Adrenal gland (tissue), 19 donors: ENCODE measurements at places on chromosomes 12 and 14. TPM values are rescaled to one million over a fixed set of nuclear protein-coding genes. Genes with fewer than 3 reads are reported as not detected.

DNA sequence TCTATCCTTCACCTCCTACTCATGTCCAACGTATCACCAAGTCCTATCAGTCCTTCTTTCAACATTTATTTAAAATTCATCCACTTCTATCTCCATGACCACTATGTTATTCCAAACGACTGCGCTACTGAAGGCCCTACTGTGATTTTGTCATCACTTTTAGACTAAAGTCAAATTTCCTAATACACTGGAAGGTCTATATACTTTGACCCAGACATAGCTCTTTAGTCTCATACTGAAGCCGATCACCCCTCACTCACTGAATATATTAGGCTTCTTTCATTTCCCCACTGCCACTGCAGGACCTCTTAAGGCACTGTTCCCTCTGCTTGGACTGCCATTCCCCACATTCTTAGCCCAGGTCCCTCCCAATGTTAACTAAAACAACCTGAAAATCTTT is 25.6 kb downstream of the SLC38A4 start:
- no peak overlapping the region for H3K27ac ChIP-seq
- DNase-seq = no peak
- no peaks in the 10 kb centered on the region for H3K36me3 ChIP-seq
- H3K27me3 ChIP-seq = no peaks in the 10 kb centered on the region
- H3K4me3 ChIP-seq = no peak overlapping the region

- no peak overlapping the region for H3K27ac ChIP-seq
- H3K36me3 ChIP-seq = no peaks in the 10 kb centered on the region
- H3K27me3 ChIP-seq = no peaks in the 10 kb centered on the region
- no peaks in the 10 kb centered on the region for H3K4me1 ChIP-seq
- no peak for DNase-seq
- H3K4me3 ChIP-seq = no peak overlapping the region
These were observed 12.2 kb downstream of the PYM1 start for GRCh38 chr12:55915482-55915859.

The SDR9C7 gene
- total RNA-seq = not detected

The CRACR2A gene
- total RNA-seq = 2.3 TPM

The MEG3 gene
- 610 TPM for total RNA-seq

- H3K4me1 ChIP-seq = no peaks in the 10 kb centered on the region
- no peaks in the 10 kb centered on the region for H3K36me3 ChIP-seq
- H3K27ac ChIP-seq = no peak overlapping the region
- peaks cover 6% of the 10 kb centered on the region for H3K27me3 ChIP-seq
- no peak for DNase-seq
These were observed 25.4 kb upstream of the PWP1 start for GRCh38 chr12:107660235-107660634.

DNA sequence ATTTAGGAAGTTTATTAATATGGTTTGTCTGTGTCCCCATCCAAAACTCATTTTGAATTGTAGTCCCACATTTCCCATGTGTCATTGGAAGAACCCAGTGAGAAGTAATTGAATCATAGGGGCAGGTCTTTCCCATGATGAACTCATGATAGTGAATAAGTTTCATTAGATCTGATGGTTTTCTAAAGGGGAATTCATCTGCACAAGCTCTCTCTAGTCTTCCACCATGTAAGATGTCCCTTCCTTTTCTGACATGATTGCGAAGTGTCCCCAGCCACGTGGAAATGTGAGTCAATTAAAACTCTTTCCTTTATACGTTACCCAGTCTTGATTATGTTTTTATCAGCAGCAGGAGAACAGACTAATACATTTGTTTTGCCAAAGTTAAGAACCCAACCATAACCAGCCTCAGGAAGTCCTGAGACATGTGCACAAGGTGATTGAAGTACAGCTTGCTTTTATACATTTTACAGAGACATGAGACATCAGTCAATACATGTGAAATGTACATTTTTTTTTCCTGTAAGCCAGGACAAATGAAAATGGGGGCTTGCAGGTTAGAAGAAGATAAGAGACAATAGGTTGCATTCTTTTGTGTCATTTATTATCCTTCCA is 1136.7 kb downstream of the TMEM121 start:
- no peaks in the 10 kb centered on the region for H3K36me3 ChIP-seq
- no peak overlapping the region for H3K27ac ChIP-seq
- H3K4me3 ChIP-seq = no peak overlapping the region
- no peaks in the 10 kb centered on the region for H3K27me3 ChIP-seq
- H3K4me1 ChIP-seq = no peaks in the 10 kb centered on the region

DNA sequence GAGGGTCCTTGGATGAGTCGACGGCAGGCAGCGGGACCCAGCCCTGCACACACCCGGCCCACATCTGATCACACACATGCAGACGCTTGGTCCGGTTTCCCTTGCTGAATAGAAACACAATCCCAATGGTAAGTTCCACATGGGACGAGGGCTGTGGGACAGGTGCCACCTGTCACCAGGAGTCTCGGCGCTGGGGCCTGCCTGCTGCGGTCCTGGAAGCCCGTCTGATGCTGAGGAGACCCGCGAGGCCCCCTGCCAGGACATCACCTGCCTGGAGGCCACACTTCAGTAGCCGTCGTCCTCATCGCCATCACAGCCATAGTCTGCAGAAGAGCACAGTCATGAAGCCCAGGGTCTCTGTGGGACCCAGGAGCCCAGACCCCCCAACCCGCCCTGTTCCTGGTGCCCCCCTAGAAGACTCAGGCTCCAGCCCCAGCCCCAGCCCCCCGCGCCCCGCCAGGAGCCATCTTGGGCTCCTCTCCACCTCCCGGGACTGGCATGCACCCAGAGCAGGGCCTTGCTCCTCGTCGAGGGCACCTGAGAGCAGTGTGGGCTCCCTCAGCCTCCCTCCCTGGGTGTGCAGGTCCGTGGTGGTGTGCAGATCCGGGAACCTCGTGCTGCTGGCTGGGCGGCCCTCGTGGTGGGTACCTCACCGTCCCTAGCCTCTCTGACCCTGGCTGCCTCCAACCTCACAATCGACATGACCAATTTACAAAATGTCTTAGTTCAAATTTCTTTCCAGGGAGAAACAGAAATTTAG is 29.3 kb upstream of the NUDT14 start:
- H3K4me1 ChIP-seq = peaks cover 9% of the 10 kb centered on the region
- no peak for DNase-seq
- H3K36me3 ChIP-seq = no peaks in the 10 kb centered on the region
- no peaks in the 10 kb centered on the region for H3K27me3 ChIP-seq
- no peak overlapping the region for H3K27ac ChIP-seq
- H3K4me3 ChIP-seq = no peak overlapping the region

The ESRRB gene
- not detected for total RNA-seq

The RTL1 gene
- 5.9 TPM for total RNA-seq

DNA sequence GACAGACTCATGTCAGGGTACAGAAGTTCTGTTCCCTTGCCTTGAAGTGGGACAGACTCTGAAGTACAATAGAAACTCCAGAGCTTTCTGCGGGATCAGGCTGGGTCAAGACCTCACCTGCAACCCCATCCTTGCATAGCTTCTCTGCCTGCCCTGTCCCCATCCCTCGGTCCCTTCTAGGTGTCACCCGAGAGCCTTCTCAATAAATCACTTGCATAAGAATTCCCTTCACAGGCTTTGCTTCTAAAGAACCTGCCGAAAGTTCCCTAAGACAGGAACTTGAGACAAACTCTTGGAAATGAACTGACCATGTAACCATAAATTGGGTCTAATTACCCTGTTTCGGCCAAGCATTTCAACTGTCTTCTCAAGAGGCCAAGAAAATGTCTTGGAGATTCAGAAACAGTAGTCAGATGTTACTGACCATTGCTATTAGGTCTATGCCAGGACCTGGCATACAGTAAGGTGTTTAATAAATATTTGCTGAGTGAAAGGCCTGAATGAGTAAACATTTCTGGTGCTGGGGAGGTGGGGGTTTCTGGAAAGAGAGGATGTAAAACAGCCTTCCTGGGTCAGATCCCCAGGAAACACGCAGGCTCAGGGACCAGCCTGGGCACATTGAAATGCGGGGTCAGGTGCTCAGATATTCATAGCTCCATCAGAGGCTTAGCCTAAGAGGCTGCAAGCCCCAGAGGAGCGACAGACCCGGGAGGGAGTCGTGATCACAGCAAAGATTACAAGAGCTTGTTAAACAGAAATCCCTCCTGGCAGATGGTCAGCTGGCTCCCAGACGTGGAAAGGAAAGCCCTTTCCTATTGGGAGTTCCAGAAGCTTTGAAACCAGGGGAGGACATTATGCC is 226.2 kb upstream of the LHX5 start:
- DNase-seq = no peak
- H3K27me3 ChIP-seq = peaks cover 9% of the 10 kb centered on the region
- H3K4me3 ChIP-seq = no peak overlapping the region
- H3K36me3 ChIP-seq = no peaks in the 10 kb centered on the region
- H3K4me1 ChIP-seq = no peaks in the 10 kb centered on the region

The GPRC5D gene
- total RNA-seq = not detected

GRCh38 chr12:2823483-2823882 is 11.0 kb downstream of the ITFG2 start:
- no peak overlapping the region for H3K27ac ChIP-seq
- H3K27me3 ChIP-seq = no peaks in the 10 kb centered on the region
- no peak overlapping the region for H3K4me3 ChIP-seq
- H3K4me1 ChIP-seq = no peaks in the 10 kb centered on the region
- no peak for DNase-seq
- H3K36me3 ChIP-seq = peaks cover 100% of the 10 kb centered on the region

GRCh38 chr12:2291182-2291832 is 238.5 kb downstream of the CACNA1C start:
- no peak overlapping the region for H3K27ac ChIP-seq
- DNase-seq = peak; percentile 58
- H3K4me3 ChIP-seq = no peak overlapping the region
- no peaks in the 10 kb centered on the region for H3K27me3 ChIP-seq
- H3K36me3 ChIP-seq = no peaks in the 10 kb centered on the region

- H3K4me3 ChIP-seq = no peak overlapping the region
- H3K36me3 ChIP-seq = no peaks in the 10 kb centered on the region
- no peaks in the 10 kb centered on the region for H3K27me3 ChIP-seq
- H3K27ac ChIP-seq = no peak overlapping the region
- H3K4me1 ChIP-seq = no peaks in the 10 kb centered on the region
These were observed 46.6 kb downstream of the PDZRN4 start for GRCh38 chr12:41234692-41235091.

DNA sequence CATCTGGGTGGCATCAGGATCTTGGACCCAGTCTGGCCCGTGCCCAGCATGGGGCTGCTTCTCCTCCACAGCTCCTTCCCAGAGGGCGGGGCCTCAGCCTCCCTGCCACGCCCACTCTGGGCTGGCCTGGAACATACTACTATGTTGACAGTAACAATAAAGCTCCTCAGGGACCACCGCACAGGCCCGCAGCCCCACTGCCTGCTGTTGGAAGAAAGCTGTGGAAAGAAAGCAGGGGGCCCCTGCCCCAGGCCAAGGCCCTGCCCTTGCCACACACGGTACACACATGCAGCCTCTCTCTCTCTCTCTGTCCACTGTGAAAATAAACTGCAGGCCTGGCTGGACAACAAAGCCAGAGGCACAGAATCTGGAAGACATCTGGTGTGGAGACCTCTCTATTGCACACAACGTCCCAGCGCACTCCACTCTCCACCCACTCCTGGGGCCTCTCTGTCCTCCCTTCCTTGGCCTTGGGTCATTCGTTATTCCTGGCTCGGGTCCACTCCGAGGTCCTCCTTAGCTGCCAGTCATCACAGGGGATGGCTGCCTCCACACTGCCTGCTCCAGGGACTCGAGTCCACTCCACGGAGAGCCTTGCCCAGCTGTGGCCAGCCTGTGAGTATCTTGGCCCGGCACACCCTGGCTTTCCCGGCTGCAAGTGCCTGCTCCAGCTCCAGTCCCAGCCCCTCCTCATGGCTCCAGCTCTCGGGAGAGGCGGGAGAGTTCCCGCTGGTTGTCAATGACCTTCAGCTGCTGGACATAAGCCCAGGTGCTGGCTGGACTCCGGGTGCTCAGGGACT is 11.8 kb upstream of the ENDOU start:
- H3K4me1 ChIP-seq = peaks cover 52% of the 10 kb centered on the region
- peak; percentile 97 for DNase-seq
- H3K4me3 ChIP-seq = no peak overlapping the region
- H3K27ac ChIP-seq = peak overlapping the region; percentile 23
- no peaks in the 10 kb centered on the region for H3K36me3 ChIP-seq
- H3K27me3 ChIP-seq = no peaks in the 10 kb centered on the region

DNA sequence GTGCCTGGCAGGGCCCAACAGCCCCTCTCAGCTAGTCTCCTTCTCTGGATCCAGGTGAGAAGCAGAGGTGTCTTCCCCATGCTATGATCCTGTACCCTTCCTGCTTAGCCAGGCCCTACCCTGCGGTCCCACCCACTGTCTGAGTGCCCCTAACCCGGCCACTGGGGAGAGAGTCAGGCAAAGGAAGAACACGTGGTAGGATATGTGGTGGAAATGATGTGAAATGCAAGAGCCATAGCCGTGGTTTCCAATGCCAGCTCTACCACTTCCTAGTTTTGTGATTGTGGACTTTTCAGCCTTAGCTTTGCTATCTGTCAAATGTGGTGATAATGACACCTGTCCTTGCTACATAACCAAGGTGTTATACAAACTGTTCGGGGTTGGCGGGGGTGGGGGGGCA is 15.8 kb downstream of the KRT2 start:
- no peaks in the 10 kb centered on the region for H3K4me1 ChIP-seq
- no peak overlapping the region for H3K27ac ChIP-seq
- DNase-seq = no peak
- H3K36me3 ChIP-seq = no peaks in the 10 kb centered on the region
- H3K27me3 ChIP-seq = peaks cover 9% of the 10 kb centered on the region

DNA sequence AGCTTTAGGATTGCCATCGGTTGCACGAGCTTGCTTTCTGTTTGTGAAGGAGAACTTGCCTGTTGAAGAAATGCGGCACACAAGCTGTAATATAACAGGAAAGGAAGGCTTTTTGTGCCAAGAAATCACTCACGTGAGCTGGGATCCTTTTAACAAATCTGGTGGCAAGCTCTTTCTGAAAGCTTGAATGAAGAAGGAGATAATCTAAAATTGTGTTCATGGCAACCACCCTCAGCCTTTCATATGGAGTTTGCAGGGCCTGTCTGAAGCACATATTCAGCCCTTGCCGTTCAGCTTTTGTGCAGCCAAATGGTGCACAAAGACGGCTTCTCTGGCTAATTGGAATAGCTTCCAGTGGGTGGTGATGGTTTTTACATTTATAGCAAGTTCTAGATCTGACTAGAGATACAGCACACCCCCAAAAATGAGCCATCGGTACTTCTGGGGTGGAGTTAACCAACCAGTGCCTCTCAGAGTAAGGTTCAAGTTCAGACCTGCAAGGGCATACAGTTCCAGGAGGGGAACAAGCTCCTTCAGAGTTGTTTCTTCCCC is 107.4 kb downstream of the AEBP2 start:
- H3K4me1 ChIP-seq = peaks cover 10% of the 10 kb centered on the region
- H3K4me3 ChIP-seq = no peak overlapping the region
- DNase-seq = no peak
- no peaks in the 10 kb centered on the region for H3K36me3 ChIP-seq
- H3K27me3 ChIP-seq = no peaks in the 10 kb centered on the region
- peak overlapping the region; percentile 84 for H3K27ac ChIP-seq

The PLD4 gene
- 0.39 TPM for total RNA-seq

DNA sequence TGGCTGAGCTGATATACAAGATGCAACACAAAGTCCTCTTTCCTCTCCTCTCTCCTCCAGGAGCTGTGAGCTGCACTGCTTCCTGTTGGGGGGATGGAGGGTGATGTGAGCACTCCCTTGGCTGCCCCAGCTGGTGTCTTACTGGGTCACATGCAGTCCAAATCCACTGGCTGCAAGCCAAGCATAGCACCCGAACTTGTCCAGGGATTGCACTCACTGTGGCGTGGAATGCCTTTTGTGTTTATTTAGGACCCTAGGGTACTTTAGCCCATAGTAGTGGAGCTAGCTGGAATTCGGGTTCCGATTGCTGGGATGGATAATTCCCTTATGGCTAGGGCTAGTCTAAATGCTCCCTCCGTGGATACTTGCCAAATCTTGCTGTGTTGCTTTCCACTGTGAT is 424.9 kb upstream of the SYT1 start:
- H3K27me3 ChIP-seq = no peaks in the 10 kb centered on the region
- H3K36me3 ChIP-seq = no peaks in the 10 kb centered on the region
- H3K4me1 ChIP-seq = no peaks in the 10 kb centered on the region
- no peak overlapping the region for H3K27ac ChIP-seq
- H3K4me3 ChIP-seq = no peak overlapping the region

The COCH gene
- 4.8 TPM for total RNA-seq
